NCI-H524 treated with DMSO at 0.1 percent for 48 hours (cell line): ENCODE measurements at places on chromosomes 5 and 9.

DNA sequence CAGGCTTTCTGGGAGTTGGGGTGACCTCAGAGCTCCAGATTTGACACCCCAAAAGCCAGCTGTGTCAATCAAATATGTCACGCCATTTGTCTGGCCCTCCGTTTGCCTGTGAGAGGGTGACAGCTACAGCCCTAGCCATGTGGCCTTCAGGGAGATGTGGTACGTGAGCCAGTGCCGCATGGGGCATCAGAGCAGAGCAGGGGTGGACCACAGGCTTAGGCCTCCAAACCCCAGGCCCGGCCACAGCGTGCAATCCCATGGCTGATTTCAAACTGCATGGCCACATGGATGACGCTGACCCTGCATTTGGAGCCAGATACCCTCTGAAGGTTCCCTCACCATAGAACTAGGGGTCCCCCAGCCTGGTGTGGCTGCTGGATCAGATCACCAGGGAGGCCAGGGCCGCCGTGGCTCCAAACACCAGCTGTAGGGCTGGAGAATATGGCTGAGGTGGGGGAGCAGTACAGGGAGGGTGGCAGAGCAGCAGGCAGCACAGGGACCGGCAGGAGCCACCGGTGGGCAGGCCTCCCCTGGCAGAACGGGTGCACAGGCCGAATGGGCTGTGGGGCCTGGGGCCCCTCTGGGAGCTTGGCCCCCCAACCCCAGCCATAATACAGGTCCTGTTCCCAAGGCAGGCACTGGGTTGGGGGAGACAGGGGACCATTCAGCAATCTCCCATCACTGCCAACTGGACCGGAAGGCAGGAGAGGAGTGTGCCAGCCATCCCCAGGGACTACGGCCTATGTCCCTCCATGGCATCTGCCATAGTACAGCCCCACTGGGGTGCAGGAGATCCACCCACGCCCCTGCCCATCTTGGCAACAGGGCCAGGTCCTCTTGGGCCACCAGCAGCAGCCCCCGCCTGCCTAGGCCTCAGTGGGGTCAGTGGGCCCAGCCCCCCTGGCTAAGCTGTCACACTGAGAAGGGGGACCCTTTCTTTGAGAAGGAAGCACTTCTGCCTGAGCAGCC, 1.5 kb downstream of the SAPCD2 start:
- no peak for DNase-seq

DNA sequence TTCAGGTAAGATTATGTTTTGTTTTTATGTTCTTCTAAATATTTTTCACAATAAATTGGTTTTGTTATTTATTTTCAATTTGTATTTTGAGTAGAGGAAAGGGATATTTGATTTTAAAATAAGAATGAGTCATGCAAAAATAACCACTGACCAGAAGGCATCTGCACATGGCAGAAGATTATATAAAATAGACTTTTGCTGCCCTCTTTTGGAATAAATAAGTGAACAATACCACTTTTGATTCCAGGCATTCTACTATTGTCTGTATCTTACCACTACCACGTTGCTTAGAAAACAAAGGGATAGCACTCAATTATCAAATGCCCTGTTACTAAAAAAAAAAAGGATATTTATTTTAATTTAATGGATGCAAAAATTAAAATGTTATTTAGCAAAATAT, 227.3 kb upstream of the ITGA1 start:
- DNase-seq: peak; percentile 24

GRCh38 chr5:125258615-125259014, 512.2 kb upstream of the ZNF608 start:
- no peak for DNase-seq

DNA sequence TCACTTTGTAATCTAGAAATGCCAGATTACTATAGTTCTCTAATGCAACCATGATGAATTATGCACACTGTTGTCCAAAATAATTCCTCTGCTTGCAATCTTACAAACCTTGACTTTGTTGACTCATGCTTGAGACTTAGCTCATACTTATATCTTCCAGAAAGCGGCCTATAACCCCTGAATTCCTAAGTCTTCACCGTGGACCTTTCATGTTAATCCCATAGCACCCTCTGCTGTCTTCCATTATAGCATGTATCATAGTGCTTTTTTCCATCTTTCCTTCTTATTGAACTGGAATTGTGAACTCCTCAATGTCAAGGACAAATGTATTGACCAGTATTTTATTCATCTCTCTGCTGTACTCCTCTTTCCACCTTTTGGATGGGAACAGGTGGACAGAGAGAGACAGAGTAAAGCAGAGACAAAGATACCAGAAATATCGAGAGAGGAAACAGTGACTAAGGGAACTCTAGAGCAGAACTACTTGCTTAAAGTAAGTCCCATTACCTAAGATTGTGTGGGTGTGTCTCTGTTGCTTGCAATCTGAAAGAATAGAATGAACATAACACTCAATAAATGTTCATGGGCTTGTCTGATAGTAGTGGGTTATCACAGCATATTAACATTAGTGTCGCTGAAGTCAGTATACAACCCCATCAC, 110.0 kb downstream of the LURAP1L start:
- no peak for DNase-seq

- no peak for DNase-seq
Measured at GRCh38 chr9:81896070-81896469, 32.2 kb upstream of the SPATA31D4 start.

GRCh38 chr5:5613261-5613990, 190.9 kb downstream of the ICE1 start:
- DNase-seq: no peak

GRCh38 chr5:61647672-61648071, 315.6 kb downstream of the ZSWIM6 start:
- DNase-seq: no peak
